ENCODE measurements at places on chromosomes 16 and 17.

DNA sequence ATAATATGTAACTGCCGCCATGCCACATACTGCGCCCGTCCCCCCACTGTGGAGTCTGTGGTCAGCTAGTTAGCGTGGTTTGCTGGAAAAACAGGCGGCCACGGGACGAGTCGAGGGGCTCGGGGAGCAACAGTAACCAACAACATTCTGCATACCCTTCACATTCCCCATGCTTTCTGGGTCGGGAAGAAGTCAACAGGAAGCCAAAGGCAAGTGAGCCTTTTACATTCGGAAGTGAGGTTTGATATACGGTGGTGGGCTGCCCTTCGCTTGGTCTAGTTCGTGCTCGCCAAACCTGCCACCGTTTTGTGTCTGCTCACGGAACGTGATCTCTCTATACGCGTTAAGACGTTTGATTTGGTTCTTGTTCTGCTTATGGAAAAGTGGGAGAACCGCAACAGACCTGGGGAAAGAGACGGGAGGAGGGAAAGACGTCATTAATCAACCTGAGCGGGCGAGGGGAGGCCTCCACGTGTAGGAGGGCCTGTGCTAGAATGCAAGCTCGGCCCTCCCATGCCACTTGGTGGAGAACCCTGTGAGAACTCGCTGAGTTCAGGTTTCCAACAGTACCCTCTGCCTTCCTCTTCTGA lies 28.9 kb upstream of the CFAP20 start:
- DNase-seq = no peak

DNA sequence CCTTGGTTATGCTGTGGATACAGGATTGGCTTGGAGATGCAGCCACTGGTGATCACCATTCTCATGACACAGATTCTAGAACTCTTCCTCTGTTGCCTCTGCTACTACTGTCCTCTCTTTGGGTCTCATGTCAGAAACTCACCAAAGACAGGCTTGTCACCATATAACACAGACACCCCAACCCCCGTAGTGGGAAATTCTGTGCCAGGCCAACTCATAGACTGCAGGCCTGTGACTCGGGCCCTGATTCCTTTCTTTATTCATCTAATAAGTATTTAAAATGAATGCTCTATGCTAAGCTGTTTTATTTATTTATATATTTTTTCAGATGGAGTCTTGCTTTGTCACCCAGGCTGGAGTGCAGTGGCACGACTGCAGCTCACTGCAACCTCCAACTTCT lies 9.5 kb downstream of the CYB5D2 start:
- DNase-seq = no peak

GRCh38 chr17:51820252-51820651 lies 338.3 kb downstream of the CA10 start:
- DNase-seq = no peak

DNA sequence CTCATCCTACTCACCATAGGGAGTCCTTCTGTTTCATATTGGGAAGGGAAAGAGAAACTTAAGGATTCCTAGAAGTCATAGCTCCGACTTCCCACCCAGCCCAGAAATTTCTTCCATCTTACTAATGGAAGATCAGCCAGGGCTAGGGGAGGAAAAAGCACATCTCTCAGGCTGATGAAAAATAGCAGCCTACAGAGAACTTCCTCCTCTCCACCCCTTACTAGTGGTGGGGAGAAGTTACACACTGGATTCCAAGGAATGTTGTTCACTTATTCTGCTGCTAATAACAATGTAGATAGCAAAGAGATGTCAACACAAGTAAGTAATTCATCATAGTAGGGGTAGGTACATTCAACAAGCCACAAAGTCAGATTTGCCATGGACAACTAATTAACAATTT lies 94.4 kb downstream of the SPACA3 start:
- DNase-seq = no peak

DNA sequence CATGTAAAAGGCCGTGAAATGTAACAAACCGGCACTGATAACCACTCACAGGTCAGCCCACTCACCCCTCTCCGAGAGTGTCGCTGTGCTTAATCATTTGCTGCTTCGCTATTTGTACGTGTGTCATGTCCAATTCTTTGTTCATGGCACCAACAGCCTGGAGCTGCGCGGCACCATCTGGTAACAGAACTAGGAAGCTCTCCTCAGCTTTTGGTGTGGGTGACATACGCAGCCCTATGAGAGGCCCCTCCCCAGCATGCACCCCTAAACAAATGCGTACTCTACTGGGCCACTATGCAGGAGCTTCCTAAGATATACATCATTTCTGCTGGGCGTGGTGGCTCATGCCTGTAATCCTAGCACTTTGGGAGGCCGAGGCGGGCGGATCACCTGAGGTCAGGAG lies 2.3 kb upstream of the PECAM1 start:
- no peak for DNase-seq

DNA sequence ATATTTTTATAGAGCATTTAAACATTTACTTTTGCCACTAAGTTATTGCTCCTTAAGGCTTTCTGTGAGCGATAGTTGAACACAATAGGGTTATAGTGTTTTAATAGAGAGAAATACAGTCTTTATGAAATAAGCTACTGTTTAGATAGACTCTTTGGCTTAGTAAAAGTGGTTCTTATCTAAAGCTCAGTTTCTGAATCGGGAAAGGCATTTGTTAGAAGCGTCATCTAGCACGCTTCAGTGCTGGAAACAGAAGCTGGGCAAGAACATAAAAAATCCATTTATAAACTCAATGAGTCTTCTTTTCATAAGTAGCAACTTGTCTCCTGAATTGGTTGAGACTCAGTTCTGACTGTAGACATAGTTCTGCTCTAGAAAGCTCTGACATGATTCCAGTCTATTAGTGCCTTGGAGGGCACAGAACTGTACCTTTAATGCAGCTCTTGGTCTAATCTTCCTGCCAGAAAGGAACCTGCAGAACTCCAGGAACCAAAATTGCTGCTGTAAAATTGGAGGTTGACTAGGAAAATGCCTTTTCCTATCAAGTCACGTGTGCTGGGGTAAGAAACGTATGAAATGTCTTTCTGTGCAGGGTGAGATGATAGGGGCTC lies 55.4 kb upstream of the DNAJA2 start:
- no peak for DNase-seq
